ENCODE measurements at places on chromosomes 4 and X.
A peak's percentile ranks its signal among the peaks of the same experiment; 100 is the strongest.

GRCh38 chr4:7423801-7424552 lies 10.8 kb downstream of the PSAPL1 start:
- DNase-seq = no peak

DNA sequence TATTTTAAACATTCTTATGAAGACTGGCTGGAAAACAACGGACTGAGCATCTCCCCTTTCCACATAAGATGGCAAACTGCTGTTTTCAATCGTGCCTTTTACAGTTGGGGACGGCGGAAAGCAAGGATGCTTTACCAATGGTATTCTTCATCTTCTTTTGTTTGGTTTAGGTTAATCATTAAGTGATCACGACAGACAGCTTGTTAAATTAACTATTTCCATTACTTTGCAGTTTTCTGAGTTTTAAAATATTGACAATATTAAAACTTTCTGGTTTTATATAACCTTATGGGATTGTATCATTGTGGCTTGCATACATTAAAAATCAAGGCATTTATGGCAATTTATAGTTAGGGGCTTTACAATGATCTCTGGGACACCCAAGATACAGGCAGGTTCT lies 3.8 kb downstream of the MBTPS2 start:
- DNase-seq = no peak

DNA sequence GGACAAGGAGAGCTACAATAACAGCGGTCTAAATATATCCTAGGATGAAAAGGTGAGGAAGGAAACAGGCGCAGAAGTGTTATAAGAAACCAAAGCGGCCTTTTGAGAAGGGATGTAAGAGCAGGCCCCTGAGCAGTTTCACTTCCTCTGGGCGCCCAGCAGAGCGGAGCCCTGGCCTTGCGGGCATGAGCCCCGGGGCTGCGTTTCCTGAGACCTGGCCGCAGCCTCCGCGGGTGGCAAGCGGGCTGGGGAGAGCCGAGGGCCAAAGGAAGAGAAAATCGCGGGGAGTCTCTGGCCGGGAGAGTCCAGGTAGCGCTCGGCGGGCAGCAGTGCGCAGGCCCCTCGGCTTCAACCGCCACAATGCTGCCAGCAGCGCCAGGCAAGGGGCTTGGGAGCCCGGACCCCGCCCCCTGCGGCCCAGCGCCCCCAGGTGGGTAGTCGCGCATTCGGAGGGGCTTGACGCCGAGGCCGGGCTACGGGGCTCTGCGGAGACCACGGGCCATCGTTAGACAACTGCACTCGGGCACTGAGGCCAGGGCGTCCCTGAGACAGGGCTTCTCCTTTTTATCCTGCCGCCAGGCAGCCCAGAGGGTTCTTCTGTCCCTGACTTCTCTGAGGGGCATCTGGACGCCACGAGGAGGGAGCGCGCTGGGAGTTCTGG lies at the start of gene BANK1:
Gene BANK1 (plus strand): TSS at position 210 of the 661 bp plus-strand sequence. CDS start 151 bp downstream, at position 361.
- peak; percentile 54 for DNase-seq

DNA sequence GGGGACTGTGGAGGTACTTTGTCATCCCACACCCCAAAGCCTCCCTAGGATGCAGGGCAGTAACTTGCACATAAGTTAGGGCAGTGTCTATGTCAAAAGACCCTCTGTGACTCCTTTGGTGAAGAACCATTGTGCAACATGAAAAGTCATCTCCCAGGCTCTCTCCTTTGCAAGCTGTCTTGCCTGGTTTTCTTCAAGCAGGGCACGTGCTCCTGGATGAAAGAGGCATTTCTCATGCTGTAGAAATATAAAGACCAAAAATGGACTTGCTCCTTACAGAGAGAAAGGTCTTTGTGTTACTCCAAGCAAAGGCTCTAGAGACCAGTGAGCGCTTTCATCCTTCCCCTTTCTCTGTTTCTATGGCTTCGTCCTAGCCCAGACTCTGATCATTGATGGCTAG lies 44.9 kb downstream of the PLAC1 start:
- DNase-seq = no peak

- DNase-seq = no peak
Observed at GRCh38 chr4:51859476-51860031, 16.6 kb downstream of the DCUN1D4 start.

DNA sequence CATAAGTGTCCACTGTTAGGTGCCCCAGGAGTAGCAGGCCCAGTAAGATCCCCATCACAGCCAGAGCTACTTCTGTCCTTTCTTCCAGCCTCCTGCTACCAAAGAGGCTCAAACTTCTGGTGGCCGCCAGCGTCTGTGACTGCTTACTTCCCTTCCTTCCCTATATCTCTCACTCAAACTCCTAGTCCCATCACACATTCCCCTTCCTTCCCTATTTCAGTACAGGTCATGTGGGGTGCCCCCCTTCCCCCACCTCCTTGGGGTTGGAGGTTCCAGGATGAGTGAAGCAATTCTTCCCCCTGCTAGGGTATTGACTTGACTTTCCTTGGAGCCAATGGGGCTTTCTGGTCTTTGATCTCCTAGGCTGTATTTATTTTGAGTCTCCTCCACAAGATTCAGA lies at the start of gene VSIG4:
Gene VSIG4 (minus strand): TSS at position 137 of the 400 bp plus-strand sequence. CDS start 82 bp downstream, at position 55.
- no peak for DNase-seq

DNA sequence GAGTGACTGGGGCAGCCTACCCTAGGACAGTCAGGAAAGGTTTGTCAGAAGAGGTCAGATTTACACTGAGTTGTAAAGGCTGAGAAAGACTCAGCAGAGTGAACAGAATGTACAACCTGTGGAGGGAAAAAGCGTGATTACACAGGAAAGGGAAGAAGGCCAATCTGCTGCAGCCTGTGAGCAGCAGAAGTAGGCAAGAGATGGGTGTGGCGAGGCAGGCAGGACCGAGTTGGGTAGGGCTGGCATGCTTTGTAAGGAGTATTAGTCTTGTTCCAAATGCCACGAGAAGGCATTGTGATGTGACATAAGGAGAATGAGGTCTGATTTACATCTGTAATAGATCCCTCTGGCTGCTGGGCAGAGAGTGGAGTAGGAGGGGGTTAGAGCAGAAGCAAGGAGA lies 12.6 kb downstream of the SGMS2 start:
- no peak for DNase-seq
